ENCODE measurements at places on chromosomes 12 and 14.

GRCh38 chr12:50052964-50053363 is 4.4 kb upstream of the ASIC1 start:
- no peak for DNase-seq

DNA sequence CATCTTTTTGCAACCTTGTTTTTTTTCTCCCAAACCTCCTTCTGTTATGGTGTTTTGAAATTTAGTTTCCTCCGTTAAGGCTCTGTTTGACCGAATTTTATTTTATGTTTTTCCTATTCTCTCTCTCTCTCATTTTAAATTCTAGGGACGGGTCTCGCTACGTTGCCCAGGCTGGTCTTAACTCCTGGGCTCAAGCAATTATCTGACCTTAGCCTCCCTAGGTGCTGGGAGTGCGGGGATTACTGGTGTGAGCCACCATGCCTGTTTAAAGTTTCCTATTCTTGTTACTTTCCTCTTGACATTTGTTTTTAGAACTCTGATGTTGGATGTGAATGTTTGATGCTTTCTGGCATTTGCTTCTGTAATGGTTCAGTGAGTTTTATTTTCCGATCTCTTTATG is 1.0 kb downstream of the ZC3H14 start:
- DNase-seq = no peak

- DNase-seq = no peak
These were observed 636.6 kb downstream of the MED13L start for GRCh38 chr12:115640929-115641328.

GRCh38 chr12:123533672-123534643 is at the start of gene RILPL1:
Gene RILPL1, minus strand, starts transcription at chr12:123533719. Its CDS starts 237 bp downstream, at chr12:123533482.
- peak; percentile 58 for DNase-seq

GRCh38 chr14:101797856-101798255 is 36.3 kb downstream of the PPP2R5C start:
- DNase-seq = no peak

GRCh38 chr14:60166142-60166541 is 944 bp upstream of the DHRS7 start:
- DNase-seq = no peak

DNA sequence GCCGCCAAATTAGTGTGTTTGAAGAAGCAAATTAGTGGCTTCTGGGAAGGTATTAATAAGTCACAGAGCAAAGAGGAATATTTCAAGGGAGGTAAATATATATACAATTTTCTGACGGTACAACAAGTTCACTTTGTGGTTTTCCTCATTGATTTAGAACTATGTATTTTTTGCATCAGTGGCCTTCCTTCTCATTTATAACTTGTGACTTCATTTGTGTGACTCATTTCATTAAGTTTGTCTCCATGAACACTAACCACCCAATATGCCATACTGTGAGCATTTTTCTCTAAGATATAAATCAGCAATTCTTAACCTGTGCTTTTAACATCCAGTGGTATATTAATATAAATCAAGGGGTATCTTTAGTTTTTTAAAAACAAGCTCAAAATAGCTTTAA is 29.3 kb upstream of the ARHGAP5 start:
- DNase-seq = peak; percentile 11

GRCh38 chr14:30108975-30109700 is 181.5 kb upstream of the PRKD1 start:
- DNase-seq = no peak

DNA sequence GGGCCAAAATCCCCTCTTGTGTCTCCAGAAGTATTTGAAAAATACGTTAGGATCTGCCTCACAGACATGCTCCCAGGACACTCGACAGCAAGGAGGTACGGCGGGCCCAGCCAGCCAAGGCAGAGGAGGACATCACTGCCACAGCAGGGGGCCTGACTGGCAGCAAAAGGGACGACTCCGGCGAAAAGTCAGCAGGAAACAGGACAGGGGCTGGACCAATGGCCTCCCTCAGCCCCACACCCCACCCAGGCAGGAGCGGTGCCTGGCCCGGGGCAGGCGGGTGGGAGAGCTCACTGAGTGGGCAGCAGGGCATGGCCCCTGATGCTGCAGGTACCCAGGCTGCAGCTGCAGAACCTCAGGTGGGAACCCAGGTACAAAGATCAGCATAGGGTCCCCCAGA is 17.8 kb downstream of the BRF1 start:
- DNase-seq = no peak

DNA sequence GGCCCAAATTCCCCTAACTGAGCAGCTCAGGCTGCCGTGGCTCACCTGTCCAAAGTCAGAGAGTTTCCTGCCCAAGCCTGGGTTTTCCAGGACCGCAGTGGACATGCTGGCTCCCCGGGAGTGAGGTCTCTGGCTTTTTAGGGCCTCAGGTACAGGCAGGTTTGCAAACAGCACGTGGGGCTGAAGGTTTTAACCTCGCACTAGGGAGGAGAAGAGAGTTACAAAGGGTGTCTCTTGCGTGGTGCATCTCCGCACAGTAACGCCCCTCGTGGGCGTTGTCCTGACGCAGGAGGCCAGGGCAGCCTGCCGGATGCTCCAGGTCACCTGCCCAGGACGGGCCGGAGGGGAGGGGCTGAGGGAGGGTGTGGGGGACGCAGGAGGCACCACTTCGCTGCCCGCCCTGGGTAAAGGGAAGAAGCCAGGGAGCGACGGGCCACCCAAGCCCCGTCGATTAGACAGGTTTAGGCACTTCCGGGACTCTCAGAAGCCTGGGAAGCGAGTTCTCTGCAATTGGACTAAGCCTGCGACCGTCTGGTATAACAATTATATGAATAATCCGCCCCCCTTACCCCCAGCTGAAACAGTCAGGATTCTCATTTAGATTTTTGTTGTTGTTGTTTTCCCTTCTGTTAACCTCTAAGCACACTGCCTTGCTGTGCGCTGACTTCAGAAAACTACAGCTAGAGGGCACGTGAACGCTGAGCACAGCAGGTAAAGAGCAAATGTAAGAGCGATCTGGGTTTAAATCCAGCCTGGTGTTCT is at the start of gene PAH:
Gene PAH (minus strand): TSS at position 219 of the 762 bp plus-strand sequence. CDS start 114 bp downstream, at position 105.
- no peak for DNase-seq

DNA sequence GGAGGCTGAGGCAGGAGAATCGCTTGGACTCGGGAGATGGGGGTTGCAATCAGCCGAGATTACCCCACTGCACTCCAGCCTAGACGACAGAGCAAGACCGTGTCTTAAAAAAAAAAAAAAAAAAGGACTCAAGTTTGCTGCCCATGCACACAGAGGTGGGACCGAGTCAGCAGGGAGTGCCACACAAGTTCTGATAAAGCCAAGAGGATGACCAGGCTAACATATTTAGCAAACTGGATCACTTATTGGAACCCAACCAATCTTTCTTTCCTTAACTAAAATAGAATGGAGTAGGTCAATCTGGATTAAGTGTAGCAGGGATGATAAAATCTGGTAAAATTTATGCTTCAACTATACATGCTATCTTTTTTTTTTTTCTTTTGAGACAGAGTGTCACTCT is 190.4 kb upstream of the FOXN3 start:
- DNase-seq = no peak

DNA sequence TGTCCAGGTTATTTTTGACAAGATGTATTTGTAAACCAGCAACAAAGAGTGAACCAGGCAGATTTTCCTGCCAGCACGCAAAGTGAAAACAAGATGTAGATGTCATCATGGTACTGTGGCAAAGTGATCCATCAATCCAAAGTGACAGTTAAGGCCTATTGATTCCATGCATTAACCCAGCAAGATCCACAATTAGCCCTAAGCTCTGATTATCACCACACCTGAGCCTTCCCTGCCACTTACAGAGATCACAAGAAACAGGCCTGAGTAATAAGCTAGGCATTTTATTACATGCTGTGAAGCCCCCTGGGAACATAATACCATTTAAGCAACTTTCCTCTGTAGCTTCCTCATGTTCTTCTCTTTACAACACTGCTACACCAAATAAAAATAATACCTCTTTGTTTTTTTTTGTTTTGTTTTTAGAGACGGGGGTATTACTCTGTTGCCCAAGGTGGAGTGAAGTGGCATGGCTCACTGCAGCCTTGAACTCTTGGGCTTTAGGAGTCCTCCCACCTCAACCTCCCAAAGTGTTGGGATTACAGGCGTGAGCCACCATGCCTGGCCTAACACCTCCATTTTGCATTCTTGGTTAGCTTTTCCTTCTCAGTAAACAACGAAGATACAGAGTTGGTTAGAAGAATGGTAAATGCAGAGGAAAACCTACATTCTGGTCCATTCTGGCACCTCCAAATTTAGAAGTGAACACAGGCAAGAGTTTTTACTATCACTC is 85.5 kb downstream of the STON2 start:
- no peak for DNase-seq

DNA sequence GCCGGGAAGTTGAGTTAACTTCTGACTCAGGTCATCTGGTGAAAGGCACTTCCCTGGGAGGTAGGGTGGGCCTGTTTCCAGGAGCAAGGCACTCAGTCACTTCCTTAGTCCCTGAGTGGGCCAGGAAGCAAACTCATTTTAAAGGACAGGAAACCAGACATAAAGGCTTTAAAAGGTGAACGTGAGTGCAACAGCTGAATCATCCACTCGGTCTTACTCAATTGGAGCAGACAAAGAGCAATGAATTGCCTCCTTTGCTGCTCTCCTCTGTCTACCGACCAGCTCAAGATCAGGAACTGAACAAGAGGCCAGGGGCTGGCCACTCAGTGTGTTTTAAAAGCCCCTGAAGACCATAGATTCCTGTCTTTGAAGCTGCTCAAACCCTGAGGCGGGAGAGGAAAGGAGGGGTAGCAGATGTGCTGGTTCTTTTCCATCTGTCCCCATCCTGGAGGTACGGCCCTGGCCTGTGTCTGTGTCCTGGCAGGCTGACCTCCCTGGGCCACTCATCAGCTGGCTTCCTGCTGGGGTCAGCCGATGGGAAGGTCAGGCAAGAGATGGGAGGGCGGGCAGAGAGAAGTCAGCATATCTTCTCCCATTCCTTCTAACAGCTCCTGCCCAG is 148.9 kb downstream of the PPM1H start:
- DNase-seq = no peak

GRCh38 chr12:119681728-119682638 is 14.1 kb downstream of the PRKAB1 start:
- no peak for DNase-seq

- DNase-seq = no peak
These were observed 41.3 kb downstream of the CDC42BPB start for GRCh38 chr14:103016071-103016470.

DNA sequence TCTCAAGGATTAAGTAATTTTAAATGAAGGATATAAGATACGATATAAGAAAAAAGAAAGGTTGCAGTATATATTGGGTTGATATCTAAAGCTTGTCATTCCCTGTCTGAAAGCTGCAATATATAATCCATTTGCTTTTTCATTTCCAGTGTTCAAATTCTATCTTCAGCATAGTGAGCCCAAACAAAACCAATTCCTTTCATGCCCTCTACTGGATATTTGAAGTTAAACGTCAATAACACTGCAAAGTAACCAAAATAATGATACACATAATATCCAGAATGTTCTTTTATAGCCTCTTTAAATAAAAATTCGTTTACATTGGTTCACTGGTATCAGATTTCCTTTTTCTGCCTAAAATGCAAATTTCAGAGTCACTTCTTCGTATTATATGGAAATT is 64.5 kb upstream of the DAAM1 start:
- no peak for DNase-seq

DNA sequence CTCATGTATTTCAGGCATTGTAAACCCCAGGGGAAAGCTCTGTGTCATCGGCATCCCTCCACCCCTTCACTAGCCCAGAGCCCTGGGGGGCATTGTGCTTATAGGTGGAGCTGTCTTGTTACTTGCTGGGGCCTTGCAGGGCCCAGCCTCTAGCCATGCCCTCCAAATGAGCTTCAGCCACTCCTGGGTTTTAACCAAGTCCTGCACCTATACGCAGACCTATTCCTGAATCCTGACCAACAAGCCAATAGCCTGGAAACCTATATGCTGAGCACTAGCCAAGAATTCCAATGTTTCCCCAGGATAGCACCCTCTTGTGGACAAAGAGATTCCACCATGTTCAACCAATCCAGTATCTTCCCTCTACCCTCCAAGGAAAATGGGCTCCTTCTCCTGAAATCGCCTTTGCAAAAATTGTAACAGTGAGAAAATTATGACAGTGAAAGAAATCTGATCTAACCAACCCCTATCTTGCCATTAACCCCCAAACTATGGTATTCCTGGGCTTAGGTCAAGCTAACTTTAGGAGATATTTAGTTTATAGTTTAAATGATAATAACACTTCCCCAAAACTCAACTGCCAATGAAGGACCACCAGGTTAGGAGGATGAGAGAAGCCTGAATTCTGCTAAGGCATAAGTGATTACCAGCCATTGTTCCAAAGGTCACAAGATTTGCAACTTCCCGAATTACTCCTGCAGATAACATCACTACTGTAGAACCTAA is 55.5 kb downstream of the TTC7B start:
- peak; percentile 35 for DNase-seq
